GM12878 (cell line): ENCODE measurements at places on chromosomes 16 and 17.

GRCh38 chr17:2835780-2836179 is 39.5 kb downstream of the RAP1GAP2 start:
- H3K27ac ChIP-seq = no peak overlapping the region
- no peak overlapping the region for H3K4me3 ChIP-seq
- no peaks in the 10 kb centered on the region for H3K36me3 ChIP-seq

DNA sequence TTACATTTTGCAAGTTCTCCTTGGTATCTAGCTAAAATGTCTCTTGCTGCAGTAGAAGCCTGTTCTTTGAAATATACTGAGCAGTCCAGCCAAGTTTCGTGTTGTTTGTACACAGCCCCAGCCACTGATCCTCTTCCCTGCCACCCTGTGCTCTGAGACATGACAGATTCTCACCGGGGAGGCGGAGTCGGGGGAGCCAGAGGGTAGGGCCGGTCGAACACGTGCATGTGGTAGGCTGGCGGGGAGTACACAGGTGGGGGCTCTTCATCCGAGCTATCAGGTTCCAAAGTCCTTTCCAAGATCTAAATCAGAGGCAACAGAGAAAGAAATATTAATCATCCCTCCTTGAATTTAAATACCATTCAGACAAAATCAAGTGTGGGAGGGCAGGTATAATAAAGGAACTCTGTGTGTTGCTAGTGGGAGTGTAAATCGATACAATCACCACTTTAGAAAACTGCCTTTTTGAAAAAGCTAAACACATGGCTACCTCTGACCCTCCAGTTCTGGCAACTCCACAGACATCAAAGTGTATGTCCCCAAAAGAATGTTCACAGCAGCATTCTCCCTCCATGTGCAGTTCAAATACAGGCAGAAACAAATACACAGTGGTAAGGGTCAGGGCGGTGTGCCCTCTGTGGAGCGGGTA is 29.7 kb upstream of the MRPS23 start:
- peaks cover 3% of the 10 kb centered on the region; the same call in 1 of the 2 replicates for H3K4me1 ChIP-seq
- no peak for DNase-seq
- no peaks in the 10 kb centered on the region for H3K36me3 ChIP-seq
- H3K27ac ChIP-seq = no peak overlapping the region

GRCh38 chr17:43674394-43674793 is 12.7 kb upstream of the MEOX1 start:
- no peaks in the 10 kb centered on the region for H3K36me3 ChIP-seq
- H3K27ac ChIP-seq = no peak overlapping the region
- peaks cover 40% of the 10 kb centered on the region for H3K4me1 ChIP-seq
- H3K27me3 ChIP-seq = no peaks in the 10 kb centered on the region
- DNase-seq = no peak

- no peak overlapping the region for H3K4me3 ChIP-seq
- no peak for DNase-seq
- no peak overlapping the region for H3K27ac ChIP-seq
- no peaks in the 10 kb centered on the region for H3K27me3 ChIP-seq
Observed at GRCh38 chr17:29883497-29883896, 46.5 kb downstream of the SSH2 start.

DNA sequence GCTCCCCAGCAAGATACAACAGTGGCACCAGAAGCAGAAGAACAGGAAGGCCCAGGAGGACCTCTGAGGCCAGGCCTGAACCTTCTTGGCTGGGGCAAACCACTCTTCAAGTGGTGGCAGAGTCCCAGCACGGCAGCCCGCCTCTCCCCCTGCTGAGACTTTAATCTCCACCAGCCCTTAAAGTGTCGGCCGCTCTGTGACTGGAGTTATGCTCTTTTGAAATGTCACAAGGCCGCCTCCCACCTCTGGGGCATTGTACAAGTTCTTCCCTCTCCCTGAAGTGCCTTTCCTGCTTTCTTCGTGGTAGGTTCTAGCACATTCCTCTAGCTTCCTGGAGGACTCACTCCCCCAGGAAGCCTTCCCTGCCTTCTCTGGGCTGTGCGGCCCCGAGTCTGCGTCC is 11.9 kb downstream of the CES3 start:
- H3K36me3 ChIP-seq = no peaks in the 10 kb centered on the region
- H3K27ac ChIP-seq = no peak overlapping the region
- H3K27me3 ChIP-seq = no peaks in the 10 kb centered on the region

DNA sequence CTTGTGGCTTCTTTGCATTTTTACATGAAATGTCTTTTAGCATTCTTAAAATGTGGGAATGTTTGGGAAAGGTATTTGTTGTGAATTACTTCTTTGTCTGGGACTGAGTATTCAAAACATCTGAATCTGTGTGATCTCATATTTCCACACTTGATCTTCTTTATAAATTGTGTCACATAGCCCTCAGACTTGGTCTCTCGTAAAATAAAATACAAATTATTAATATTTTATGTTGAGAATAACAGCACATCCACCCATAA is 81.9 kb downstream of the TUBD1 start:
- peaks cover 5% of the 10 kb centered on the region; the same call in 1 of the 2 replicates for H3K4me1 ChIP-seq
- DNase-seq = no peak

- H3K27ac ChIP-seq = no peak overlapping the region
- peaks cover 7% of the 10 kb centered on the region; the same call in 1 of the 2 replicates for H3K4me1 ChIP-seq
- no peak for DNase-seq
Observed at GRCh38 chr16:28873543-28874201, 4.6 kb upstream of the ATP2A1 start.

DNA sequence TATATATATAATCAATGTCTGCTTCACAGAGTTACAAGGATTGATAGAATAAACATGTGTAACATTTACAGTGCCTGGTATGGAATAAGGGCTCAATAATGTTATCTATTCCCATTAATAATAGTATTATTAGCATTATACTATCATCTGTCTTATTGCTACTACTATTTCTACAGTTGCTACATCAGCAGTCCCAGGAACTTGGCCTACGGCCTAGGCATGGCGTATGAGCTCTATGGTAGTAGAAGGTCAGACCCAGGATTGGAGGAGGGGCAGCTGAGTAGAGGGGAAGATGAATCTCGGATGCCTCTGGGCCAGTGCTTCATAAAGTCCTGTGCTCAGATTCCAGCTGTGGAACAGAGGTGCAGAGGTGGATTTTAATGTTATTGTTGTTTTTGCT is 146.3 kb upstream of the TBX2 start:
- no peaks in the 10 kb centered on the region for H3K4me1 ChIP-seq
- no peaks in the 10 kb centered on the region for H3K27me3 ChIP-seq
- H3K27ac ChIP-seq = no peak overlapping the region
- no peak for DNase-seq
- no peak overlapping the region for H3K4me3 ChIP-seq
